Chondrocyte (in vitro differentiated cells): ENCODE measurements at places on chromosomes 7 and 10.

GRCh38 chr7:139887992-139888481 is 59.0 kb downstream of the TBXAS1 start:
- no peak for DNase-seq

DNA sequence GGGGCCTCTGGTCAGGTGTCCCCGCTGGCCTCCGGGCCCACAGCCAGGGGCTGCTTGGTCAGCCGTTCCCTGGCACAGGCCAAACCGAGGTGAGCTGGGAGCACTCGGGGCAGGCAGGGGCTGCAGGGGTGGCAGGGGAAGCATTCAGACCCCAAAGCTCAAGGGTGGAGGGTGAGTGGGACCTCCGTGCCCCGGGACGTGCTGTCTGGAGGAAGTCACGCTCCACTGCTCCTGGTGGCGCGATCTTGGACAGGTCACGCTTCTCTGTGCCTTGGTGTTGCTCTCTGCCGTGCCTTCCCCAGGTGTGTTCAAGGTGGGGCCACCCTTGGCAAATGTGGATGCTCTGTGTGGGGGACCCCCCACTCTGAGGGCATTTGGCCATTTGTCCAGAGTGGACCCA is 24.6 kb upstream of the ELFN1 start:
- peak; percentile 83 for DNase-seq

DNA sequence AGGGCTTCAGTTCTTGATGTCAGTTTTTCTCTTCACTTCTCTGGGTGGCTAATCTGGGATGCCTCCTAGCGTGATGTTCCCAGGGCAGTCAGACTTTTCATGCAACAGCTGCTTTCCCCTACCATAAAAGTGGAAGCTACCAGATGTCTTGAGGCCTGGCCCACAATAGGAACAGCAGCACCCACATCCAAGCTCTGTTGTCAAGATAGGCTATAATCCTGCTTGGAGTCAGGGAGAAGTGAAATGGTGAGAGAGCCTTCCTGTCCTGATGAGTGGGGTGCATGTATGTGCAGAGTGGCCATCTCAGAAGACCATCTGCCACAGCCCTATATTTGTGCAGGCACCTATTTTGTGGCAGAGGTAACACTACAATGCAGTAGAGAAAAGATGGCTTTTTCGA is 108.0 kb downstream of the HTR5A start:
- DNase-seq = no peak

DNA sequence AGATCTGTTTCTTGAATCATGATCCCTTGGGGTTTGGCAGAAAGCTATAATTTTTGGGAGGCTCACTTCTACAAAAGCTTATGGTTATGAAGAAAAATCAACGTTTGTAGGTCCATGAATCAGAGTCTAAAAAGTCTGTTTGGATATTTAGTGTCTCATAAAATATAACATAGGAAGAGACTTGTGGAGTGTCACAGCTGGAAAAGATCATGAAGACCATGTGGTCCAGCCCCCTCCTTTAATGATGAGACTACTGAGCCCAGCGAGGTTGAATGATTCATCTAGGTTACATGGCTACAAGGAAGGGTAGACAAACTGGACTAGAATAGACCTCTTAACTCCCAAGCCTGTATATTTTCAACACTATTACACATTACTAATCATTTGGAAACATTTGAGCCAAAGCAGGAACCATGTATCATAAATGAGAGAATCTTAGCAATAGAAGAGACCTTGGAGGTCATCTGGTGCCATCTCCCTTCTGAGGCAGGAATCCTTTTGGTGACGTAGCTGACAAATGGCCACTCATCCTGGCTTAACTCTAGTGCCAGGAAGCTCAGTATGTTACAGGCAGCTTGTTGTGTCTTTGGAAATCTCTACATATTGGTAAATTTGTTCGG is 152.5 kb downstream of the CREB5 start:
- DNase-seq = no peak

DNA sequence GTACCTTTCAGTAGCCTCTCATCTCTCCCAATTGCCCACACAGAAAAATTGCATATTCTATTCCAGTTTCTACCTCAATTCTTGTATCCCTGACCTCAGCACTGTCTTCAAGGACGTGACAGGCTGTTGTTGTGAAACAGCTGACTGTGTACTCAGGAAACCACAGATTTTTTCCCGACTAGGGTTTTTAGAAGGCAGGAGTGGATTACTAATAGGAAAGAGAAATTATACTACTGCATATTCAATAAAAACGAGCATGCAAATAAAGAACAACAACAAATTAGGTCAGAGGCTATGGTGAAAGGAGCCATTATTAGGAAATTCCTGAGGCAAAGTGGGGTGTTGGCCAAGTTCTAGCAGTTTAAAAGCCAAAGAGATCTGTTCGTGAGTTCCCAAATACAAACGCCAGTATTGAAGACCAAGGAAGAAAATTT is 93.4 kb downstream of the DOCK4 start:
- DNase-seq = no peak

- DNase-seq = no peak
Measured at GRCh38 chr10:34001087-34001580, 666.7 kb upstream of the NRP1 start.

DNA sequence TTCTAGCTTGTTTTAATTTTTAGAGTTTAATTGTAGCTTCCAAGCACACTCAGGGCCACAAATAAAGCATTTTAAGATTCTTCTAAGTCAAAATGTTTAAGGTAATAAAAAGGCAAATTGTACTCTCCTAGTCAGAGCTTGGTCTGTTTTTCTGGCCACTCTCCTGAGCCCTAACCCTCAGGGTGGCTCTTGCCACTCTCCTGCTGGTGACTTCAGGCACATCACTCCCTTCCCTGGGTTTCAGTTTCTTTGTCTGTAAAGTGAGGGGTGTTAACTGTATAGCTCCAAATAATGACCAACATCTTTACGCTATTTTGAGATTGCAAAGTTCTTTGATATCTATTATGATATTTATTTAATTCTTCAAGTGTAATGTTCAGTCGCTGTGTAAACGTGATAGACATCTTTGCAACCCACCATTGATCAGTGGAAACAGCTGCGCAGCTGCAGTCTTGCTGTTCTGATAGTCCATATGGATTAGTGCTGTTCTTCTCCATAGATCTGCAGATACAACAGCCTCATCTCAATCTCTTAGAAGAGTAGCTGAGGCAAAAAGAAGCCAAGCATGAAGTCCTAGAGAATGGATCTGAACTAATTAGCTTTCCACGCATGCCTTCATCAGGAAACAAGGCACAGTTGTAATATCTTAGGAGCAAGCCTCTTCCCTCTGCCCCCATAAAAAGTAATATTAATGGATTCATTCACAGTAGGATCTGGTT is 189.9 kb downstream of the PLPP4 start:
- DNase-seq = no peak

- no peak for DNase-seq
Measured at GRCh38 chr7:25382869-25383268, 154.6 kb upstream of the NPVF start.

DNA sequence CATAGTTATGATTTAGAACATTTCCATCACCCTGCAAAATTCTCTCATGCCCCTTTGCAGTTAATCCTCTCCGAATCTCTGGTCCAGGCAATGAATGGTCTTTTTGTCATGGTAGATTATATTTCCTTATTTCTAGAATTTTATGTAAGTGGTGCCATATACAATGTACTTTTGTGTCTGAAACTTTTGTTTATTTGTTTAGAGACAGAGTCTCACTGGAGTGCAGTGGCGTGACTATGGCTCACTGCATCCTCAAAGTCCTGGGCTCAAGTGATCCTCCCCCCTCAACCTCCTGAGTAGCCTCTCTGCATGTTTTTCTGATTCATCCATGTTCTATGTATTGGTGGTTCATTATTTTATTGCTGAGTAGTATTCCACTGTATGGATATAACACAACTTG is 23.2 kb upstream of the PDK4 start:
- DNase-seq = no peak

GRCh38 chr10:123119081-123119480 is 16.7 kb upstream of the HMX3 start:
- no peak for DNase-seq

- DNase-seq = no peak
Measured at GRCh38 chr7:29811586-29811985, 5.3 kb downstream of the WIPF3 start.

- DNase-seq = no peak
Measured at GRCh38 chr7:47597379-47597778, 15.5 kb upstream of the TNS3 start.

- DNase-seq = no peak
Measured at GRCh38 chr10:127897177-127897576, 4.4 kb upstream of the CLRN3 start.

- DNase-seq = no peak
Measured at GRCh38 chr7:105354383-105354782, 34.3 kb downstream of the SRPK2 start.

DNA sequence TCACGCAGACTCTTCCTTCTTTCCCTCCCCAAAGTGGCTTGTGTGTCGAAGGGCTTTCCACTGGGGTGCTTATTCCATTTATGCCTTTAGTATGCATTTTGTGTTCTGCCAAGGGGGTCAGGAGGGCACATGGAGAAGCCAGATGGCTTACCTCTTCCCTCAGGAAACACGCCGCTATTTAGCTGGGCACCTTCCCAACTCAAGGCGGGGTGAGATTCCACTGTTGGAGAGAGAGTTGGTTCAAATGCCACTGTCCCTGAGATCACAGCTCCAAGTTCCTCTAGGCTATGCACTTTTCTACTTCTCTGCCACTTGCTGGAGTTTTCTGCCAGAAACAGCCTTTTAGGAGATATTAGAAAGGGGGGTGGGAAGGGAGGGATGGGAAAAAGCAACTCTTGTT is 1091.8 kb downstream of the LRMDA start:
- no peak for DNase-seq

GRCh38 chr10:113754768-113755167 is 3.3 kb downstream of the PLEKHS1 start:
- DNase-seq = no peak

GRCh38 chr10:36171953-36172940 is 530.2 kb upstream of the FZD8 start:
- DNase-seq = no peak

DNA sequence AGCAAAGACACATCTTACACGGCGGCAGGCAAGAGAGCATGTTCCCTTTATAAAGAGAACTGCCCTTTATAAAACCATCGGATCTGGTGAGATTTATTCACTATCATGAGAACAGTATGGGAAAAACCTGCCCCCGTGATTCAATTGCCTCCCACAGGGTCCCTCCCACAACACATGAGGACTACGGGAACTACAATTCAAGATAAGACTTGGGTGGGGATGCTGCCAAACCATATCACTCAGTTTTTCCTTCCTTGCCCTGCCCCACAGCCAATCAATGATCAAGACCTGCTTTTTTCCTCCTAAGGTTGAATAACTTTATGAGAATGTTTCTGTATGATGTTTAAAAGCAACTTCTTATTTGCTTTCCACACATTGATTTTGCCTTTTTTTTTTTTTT is 3.1 kb upstream of the PTPRE start:
- no peak for DNase-seq
